Thyroid gland (tissue), 4 donors: ENCODE measurements at places on chromosomes 1 and 21. TPM values are rescaled to one million over a fixed set of nuclear protein-coding genes. Genes with fewer than 3 reads are reported as not detected.

Gene FMO2
- 128 TPM for total RNA-seq

Gene MYOC
- total RNA-seq: 14.3 TPM

Gene CYP4A22
- total RNA-seq: not detected

Gene SFN
- total RNA-seq: not detected

Gene PLPP3
- total RNA-seq: 666 TPM

Gene SHISAL2A
- total RNA-seq: not detected

Gene PATJ
- 132 TPM for total RNA-seq

Gene UTP11
- 40.2 TPM for total RNA-seq

Gene KCNJ10
- 0.33 TPM for total RNA-seq

Gene KIF21B
- 1.1 TPM for total RNA-seq

Gene IKBKE
- 4.7 TPM for total RNA-seq

Gene SERTAD4
- total RNA-seq: 3.7 TPM

Gene METTL18
- total RNA-seq: 13.6 TPM

Gene LCE2A
- total RNA-seq: not detected

Gene GNB1
- total RNA-seq: 168 TPM

Gene AGBL4
- total RNA-seq: 2.1 TPM

Gene OR2T29
- not detected for total RNA-seq

Gene AUNIP
- total RNA-seq: not detected

Gene TMPRSS15
- not detected for total RNA-seq

Gene ORC1
- 0.22 TPM for total RNA-seq

Gene PBX1
- total RNA-seq: 122 TPM

Gene C21orf58
- total RNA-seq: 1.6 TPM

Gene KRTAP10-7
- not detected for total RNA-seq

Gene ZFP69B
- total RNA-seq: 1.0 TPM

Gene NPR1
- 31.8 TPM for total RNA-seq

Gene ZC3H12A
- total RNA-seq: 4.1 TPM

Gene DCST1
- total RNA-seq: not detected

Gene FHAD1
- total RNA-seq: 0.67 TPM

Gene MROH7
- 24.1 TPM for total RNA-seq

Gene HLX
- total RNA-seq: 3.1 TPM

Gene MSH4
- 0.22 TPM for total RNA-seq

Gene RAP1GAP
- 568 TPM for total RNA-seq

Gene DENND2D
- 51.2 TPM for total RNA-seq

Gene MORN1
- 23.3 TPM for total RNA-seq

Gene MEGF6
- 21.2 TPM for total RNA-seq

Gene VCAM1
- total RNA-seq: 1.4 TPM

Gene MX2
- total RNA-seq: 3.0 TPM

Gene FGGY
- total RNA-seq: 30.4 TPM

Gene DMRTA2
- total RNA-seq: not detected

Gene ASAP3
- 69.3 TPM for total RNA-seq

Gene ELAPOR1
- 7.0 TPM for total RNA-seq

Gene WDR4
- 9.8 TPM for total RNA-seq
